DMS153 (cell line): ENCODE measurements at places on chromosomes 7 and 10.
A peak's percentile ranks its signal among the peaks of the same experiment; 100 is the strongest.

DNA sequence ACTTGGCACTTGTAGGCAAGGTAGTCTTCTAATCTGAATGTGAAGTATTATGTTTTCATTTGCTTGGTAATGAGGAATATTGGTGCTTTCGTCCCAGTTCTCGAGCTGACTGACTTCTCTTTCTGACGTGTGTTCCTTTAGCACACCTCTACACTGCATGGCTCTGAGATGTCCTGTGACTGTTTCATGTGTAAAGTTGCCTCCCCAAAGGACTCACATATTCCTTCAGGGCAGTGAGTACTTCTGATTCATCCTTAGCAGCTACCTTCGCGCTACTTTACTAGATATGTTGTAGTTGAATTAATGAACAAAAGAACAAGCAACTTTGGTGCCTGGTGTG is 113.7 kb downstream of the EGFR start:
- no peak for DNase-seq

DNA sequence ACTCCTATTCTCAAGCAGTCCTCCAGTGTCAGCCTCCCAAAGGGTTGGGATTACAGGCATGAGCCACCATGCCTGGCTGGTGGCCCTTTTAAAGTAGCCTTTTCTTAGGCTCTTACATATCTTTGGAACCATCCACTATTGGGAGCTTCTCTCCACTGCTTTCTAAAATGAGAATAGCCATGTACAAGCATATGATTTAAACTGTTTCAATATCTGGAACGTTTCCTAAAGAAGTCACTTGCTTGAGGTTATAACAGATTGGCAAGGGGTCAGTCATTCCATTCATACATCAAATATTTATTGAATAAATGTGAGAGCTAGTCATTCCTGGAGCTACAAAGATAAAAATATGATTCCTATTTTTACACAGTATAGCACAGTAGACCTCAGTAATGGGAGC is 97.4 kb upstream of the LRGUK start:
- DNase-seq: no peak

DNA sequence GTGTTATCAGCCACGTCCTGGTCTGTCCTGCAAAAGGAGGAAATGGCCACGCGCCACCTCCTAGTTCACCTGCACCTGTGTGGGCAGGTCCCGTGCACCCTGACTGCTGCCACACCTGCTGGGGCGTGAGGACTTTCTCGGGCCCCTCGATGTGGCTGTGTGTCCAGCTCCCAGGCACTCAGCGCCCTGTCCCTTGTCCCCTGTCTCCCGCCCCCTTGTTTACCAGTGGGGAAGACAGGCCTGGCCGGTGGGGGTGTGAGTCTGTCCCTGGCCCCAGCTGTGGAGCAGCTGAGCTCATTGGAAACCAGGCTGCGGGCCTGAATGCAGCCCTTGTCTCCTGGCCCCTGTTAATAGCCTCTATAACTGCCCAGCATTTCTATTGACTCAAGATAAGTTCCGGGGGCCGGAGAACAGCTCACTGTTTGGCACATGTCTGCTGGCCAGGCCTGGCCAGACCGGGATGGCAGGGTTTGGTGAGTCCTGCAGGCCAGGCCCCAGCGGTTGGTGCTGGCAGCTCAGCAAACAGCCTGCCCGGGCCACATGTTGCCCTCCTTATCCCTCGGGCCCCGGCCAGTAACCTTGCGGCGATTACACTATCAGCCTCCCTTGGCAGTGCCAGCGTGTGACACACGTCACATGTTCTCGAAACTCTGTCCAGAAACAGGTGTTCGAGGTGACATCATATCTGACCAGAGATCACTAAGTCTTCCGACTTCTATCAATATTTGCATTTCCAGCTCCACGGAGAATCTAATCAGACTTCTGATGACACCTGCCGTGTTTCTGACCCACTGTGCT is 52.1 kb downstream of the FOXL3 start:
- DNase-seq: no peak

DNA sequence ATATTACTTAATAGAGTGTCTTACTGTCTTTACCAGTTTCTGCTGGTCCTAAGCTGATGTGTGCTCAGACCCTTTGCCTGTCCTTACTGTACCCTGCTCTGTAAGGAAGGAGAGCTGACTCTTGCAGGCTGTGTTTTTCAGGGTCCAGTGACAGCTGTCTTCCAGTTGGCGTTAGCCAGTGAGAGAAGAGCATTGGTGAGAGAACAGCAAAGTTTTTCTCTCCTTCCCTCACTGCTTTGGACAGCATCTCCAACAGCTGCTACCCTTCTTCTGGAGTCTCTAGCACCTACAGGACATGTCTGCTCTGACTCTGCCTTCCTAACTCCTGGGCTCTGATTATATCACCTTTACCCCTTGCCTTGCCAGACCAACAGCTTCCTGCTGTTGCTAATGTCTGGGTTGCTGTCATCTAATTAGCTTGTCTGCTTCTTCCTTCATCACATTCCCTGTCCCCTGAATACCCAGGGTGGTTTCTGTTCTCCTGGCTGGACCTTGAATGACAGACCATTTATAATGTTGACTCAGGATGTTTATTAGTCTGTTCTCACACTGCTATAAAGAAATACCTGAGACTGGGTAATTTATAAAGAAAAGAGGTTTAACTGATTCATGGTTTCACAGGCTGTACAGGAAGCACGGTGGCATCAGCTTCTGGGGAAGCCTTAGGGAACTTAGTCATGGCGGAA is 23.5 kb upstream of the PANK1 start:
- DNase-seq: no peak

GRCh38 chr7:129951226-129952085 is 1.3 kb downstream of the UBE2H start:
- DNase-seq: no peak

- no peak for DNase-seq
Measured at GRCh38 chr10:27245836-27246235, 5.2 kb upstream of the ACBD5 start.

GRCh38 chr7:101536232-101536631 is 92.9 kb downstream of the MYL10 start:
- no peak for DNase-seq

- no peak for DNase-seq
Measured at GRCh38 chr10:132910186-132910880, 32.0 kb downstream of the CFAP46 start.

DNA sequence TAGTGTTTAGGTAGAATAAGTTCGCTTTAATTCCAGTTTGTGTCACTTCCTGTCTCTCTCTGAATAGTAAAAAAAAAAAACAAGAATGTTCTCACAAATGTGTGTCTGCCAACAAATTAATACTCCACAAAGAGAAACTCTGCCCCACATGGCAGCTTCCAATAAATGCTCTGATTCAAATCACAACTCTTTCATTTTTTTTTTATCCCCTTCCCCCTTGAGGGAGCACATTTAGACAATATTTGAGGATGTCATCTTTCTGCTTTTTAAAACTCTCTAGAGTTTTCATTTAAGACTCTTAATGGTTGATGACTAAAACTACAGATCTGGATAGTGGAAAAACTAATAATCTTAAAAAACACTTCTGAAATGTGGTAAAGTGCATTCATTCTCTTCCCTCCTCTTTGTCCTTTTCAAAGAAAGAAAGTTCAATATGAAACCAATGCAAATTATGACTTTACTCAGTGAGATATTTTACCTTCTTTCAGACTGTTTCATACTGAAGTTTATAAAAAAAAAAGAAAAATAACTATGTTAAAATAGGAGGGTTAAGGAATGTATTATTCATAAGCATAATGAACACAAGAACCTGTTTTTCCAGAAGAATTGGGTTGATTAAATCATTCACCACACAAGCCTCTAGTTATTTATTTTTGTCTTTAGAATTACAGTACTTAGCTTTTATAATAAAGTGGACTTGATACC is 42.3 kb downstream of the ARID5B start:
- DNase-seq: no peak

GRCh38 chr7:118040562-118040961 is 143.4 kb upstream of the LSM8 start:
- no peak for DNase-seq

GRCh38 chr7:51079494-51079893 is 237.1 kb downstream of the COBL start:
- peak; percentile 36 for DNase-seq

DNA sequence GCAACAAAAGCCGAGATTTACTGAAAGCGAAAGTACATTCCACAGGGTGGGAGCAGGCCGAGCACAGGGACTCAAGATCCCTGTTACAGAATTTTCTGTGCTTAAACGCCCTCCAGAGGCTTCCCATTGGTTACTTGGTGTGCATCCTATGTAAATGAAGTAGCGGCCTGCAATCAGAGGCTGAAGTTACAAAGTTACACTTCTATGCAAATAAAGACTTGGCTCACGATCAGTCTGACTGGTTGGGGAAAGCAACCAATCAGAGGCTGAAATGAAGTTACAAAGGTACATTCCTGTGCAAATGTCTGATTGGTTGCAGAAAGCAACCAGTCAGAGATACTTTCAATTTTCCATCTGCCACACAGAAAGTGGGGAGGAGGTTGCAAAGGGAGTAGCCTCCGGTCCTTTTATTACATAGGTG is 4.1 kb downstream of the ACBD7 start:
- peak; percentile 30 for DNase-seq

DNA sequence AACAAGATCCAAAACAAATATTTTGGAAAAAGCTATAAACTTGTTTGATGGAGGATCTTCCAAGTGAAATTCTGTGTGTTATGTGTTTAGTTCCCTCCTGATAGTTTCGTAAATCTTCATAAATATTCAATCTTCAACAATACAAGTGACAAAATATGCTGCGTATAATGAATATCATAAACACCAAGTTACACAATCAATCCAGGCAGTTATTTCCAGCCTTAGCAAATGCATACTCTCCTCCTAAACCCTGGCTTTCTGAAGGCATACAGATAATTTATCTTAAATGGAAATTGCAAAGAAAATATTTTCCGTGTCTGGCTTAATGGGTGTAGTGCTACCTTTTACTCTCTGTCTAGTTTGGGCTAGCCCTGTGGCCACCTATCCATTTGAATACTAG is 864.9 kb upstream of the ZWINT start:
- DNase-seq: no peak

DNA sequence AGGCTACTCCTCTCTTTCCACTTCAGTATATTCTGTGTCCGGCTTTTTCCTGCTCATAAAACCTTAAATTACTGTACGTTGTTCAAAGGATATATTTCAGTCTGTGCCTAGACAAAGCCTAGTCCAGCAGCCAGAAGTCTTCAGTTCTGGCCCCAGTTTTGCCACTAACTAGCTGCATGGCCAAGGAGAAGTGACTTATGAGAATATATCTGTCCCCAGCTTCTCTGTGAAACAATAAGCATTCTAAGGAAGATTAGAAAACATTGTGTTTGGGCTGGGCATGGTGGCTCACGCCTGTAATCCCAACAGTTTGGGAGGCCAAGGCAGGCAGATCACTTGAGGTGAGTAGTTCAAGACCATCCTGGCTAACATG is 105.0 kb upstream of the HDAC9 start:
- no peak for DNase-seq

DNA sequence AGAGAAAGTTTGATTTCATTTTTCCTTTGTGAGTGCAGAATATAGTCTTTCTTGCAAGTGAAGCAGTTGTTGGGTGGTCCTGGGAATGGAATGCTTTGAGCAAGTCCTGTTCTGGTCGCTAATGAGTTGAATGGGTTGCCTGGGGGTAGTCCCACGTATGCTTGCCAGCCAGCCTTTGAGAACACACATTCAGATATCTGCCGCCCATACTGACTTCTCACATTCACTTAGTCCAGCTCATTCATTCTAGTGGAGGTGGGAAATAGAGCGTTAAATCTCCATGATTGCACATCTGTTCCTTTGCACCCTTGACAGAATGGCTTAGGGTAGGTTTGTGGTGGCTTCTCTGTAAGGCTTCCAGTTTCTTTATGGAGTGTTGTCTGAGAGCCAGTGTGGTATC is 256.6 kb downstream of the SORCS3 start:
- DNase-seq: no peak

DNA sequence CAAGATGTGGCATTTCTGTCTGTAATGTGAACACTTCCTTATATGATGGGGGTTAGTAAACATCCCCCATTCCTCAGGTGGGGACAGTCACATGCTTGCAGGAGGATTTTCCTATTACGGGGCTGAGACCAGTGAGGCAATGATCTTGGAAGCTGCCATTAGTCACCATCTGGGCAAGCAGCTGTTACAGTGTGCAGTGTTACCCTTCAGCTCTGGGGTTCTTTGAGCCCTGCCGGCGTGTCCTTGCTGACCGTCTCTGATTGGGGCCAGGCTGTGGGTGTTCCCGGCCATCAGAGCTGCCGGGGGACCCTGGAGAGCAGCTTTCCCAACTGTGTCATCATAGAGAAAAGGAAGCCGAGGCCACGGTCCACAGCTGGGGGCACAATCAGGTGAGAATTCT is 126.8 kb upstream of the FAM20C start:
- DNase-seq: no peak

- DNase-seq: no peak
Measured at GRCh38 chr7:1616741-1617140, 46.9 kb upstream of the PSMG3 start.

- peak; percentile 59 for DNase-seq
Measured at GRCh38 chr10:110209454-110209925, 2.1 kb downstream of the MXI1 start.

GRCh38 chr10:92573091-92573797 is 649 bp downstream of the IDE start:
- DNase-seq: no peak
